ENCODE measurements at places on chromosomes 7 and 10.
A peak's percentile ranks its signal among the peaks of the same experiment; 100 is the strongest.

DNA sequence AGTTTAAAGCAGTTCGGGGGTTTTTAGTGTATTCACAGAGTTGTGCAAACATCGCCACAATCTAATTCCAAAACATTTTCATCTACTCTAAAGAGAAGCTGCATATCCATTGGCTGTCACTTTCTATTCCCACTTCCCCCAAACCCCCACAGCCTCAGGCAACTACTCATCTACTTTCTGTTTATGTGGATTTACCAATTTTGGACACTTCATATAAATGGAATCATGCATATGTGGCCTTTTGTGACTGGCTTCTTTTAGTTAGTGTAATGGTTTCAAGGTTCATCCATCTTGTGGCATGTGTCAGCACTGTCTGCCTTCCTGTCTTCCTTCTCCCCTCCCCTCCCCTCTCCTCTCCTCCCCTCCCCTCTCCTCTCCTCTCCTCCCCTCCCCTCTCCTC lies 78.5 kb upstream of the FZD1 start:
- no peaks in the 10 kb centered on the region for H3K27me3 ChIP-seq
- H3K4me3 ChIP-seq, result no peak overlapping the region
- no peaks in the 10 kb centered on the region for H3K36me3 ChIP-seq

GRCh38 chr7:124351950-124352349 lies 319.1 kb upstream of the TMEM229A start:
- H3K27me3 ChIP-seq, result no peaks in the 10 kb centered on the region
- H3K4me3 ChIP-seq, result no peak overlapping the region
- DNase-seq, result peak; percentile 11
- H3K27ac ChIP-seq, result no peak overlapping the region
- no peaks in the 10 kb centered on the region for H3K4me1 ChIP-seq

- H3K27ac ChIP-seq, result peak overlapping the region; percentile 53
- H3K4me3 ChIP-seq, result no peak overlapping the region
- no peaks in the 10 kb centered on the region for H3K36me3 ChIP-seq
- no peaks in the 10 kb centered on the region for H3K27me3 ChIP-seq
Observed at GRCh38 chr10:34526758-34527730, 288.1 kb downstream of the PARD3 start.

DNA sequence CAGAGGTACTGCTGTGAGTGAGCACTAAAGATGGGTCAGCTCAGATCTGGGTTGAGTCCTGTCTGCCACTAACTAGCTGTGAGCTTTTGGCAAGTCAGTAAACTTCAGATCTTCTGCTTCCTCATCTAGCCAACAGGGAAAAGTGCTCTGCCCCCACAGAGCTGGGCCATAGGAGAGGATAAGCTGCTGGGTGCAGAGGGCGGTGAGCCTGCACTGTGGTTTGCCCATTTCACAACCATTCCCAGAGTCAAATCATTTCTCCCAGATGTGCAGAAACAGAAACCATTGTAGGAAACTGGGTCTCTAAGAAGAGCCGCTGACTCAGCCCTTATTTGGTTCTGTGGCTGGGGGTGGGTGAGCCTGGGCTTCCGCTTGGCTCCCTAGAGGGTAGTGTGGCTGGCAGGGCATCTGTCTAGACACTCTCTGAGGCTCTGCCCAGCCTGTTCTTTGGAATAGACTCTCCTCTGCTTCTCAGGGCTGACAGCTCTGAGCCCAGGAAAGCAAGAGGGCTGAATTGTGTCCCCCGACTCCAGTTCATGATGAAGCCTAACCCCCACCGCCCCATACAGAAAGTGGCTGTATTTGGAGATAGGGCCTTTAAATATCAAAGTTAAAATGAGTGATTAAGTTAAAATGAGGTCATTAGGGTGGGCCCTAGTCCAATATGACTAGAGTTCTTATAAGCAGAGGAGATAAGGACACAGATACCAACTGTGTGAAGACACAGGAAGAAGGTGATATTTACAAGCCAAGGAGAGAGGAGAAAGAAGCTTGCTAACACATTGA lies 29.5 kb upstream of the ARHGAP22 start:
- peak overlapping the region; percentile 9 for H3K27ac ChIP-seq
- H3K27me3 ChIP-seq, result no peaks in the 10 kb centered on the region
- peak; percentile 50 for DNase-seq
- no peaks in the 10 kb centered on the region for H3K36me3 ChIP-seq
- peaks cover 26% of the 10 kb centered on the region for H3K4me1 ChIP-seq

GRCh38 chr7:102439963-102440795 lies 6.8 kb downstream of the ORAI2 start:
- DNase-seq, result peak; percentile 76
- no peaks in the 10 kb centered on the region for H3K27me3 ChIP-seq
- H3K4me1 ChIP-seq, result peaks cover 8% of the 10 kb centered on the region

GRCh38 chr10:55214608-55215007 lies 413.6 kb upstream of the PCDH15 start:
- H3K27ac ChIP-seq, result no peak overlapping the region
- H3K4me1 ChIP-seq, result no peaks in the 10 kb centered on the region
- no peak for DNase-seq
- H3K36me3 ChIP-seq, result no peaks in the 10 kb centered on the region
- no peak overlapping the region for H3K4me3 ChIP-seq

GRCh38 chr7:94687810-94688209 lies 31.9 kb upstream of the SGCE start:
- H3K4me1 ChIP-seq, result no peaks in the 10 kb centered on the region
- H3K36me3 ChIP-seq, result no peaks in the 10 kb centered on the region
- no peak for DNase-seq

DNA sequence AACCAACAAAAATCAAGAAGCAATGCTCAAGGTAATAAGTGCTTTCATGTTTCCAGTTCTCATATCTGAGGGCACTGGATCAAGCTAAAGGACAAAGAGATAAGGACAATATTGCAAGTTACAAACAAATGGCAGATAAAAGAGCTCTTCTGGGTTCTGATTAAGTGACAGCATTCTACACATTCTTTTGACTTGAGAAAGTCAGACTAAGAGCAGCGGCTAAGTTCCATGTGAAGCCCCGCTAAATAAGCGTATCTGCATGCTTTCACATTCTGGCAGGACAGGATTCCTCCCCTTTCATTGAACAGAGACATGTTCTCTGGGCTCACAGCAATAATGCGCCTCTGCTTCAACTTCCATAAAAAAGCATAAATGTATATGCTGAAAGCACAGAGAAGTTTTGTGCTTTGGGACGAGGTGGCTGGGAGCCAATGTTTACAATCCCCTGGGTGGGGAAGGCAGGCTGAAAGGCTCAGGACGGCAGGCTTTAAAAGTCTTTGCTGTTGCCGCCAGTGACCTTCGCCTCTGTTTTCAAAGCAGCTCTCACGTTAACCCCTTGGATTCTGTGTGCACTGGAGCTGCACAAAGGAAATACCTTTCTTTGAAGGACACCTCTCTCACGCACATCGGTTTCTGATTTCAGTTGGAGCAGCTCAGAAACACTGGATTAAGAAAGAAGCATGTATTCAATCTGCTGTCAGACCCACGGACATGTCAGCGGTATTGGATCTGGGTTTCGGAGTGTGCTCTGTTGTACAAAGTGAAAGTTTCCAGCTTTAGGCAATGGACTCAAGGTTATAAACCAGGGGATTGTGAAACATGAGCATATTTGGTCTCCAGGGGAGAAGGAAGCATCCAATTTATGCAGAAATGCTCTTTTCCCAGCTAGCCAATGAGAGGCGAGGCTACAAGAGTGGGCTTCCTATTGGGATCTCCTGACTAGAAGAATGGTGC lies 105.4 kb upstream of the FAM133B start:
- DNase-seq, result peak; percentile 27
- H3K36me3 ChIP-seq, result no peaks in the 10 kb centered on the region
- H3K27ac ChIP-seq, result peak overlapping the region; percentile 75
- H3K4me1 ChIP-seq, result peaks cover 50% of the 10 kb centered on the region
- no peaks in the 10 kb centered on the region for H3K27me3 ChIP-seq

- H3K36me3 ChIP-seq, result no peaks in the 10 kb centered on the region
- H3K4me1 ChIP-seq, result no peaks in the 10 kb centered on the region
- H3K27ac ChIP-seq, result no peak overlapping the region
- no peak for DNase-seq
Observed at GRCh38 chr10:63064706-63065105, 68.4 kb upstream of the NRBF2 start.

DNA sequence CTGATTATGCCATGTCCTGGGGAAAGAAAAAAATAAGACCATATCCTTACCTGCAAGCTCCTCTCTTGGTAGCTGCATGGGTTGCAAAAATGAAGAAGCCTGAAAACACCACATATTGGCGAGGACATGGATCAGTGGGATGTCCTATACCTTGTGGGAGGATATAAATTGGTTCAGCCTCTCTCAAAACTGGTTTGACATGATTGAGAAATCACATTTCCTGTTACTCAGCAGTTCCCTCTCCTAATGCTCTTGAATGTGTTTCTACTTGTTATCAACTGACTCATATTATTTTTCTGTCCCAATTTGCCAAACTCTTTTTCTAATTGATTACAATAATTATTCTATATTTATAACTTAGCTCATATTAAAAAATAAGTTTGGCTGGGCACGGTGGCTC lies 380.2 kb downstream of the EXOC4 start:
- no peak for DNase-seq
- H3K36me3 ChIP-seq, result no peaks in the 10 kb centered on the region
- H3K4me3 ChIP-seq, result no peak overlapping the region

DNA sequence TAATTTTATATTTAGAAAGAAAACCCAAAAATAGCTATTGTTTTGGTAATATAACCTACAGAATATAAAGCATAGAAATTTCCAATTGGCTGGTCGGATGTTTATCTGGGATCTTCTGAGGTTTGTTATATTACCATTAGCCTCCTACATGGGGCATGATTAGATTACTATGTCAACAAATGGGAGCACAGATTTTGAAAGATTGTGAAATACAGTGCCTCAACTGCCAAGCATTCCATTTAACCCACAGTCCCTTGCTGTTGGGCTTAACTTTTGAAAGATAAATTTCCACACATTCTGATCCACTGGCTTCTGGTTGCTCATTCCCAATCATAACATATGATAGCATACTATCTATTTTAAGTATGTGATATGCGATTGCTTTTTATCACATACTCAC lies 455.4 kb upstream of the C7orf33 start:
- H3K27me3 ChIP-seq, result peaks cover 6% of the 10 kb centered on the region
- H3K4me3 ChIP-seq, result no peak overlapping the region
- H3K27ac ChIP-seq, result no peak overlapping the region
- no peak for DNase-seq

GRCh38 chr7:76023002-76023401 lies 24.8 kb downstream of the STYXL1 start:
- H3K27me3 ChIP-seq, result no peaks in the 10 kb centered on the region
- no peaks in the 10 kb centered on the region for H3K36me3 ChIP-seq
- DNase-seq, result peak; percentile 24
- H3K27ac ChIP-seq, result no peak overlapping the region

- peaks cover 8% of the 10 kb centered on the region for H3K4me1 ChIP-seq
- H3K27me3 ChIP-seq, result no peaks in the 10 kb centered on the region
- no peak for DNase-seq
- H3K36me3 ChIP-seq, result peaks cover 47% of the 10 kb centered on the region
- H3K27ac ChIP-seq, result no peak overlapping the region
Observed at GRCh38 chr10:21689881-21690280, 155.8 kb downstream of the MLLT10 start.

GRCh38 chr7:42876182-42877068 lies 35.4 kb downstream of the C7orf25 start:
- peak; percentile 45 for DNase-seq
- H3K27ac ChIP-seq, result no peak overlapping the region
- H3K4me1 ChIP-seq, result no peaks in the 10 kb centered on the region
- no peaks in the 10 kb centered on the region for H3K36me3 ChIP-seq
- H3K4me3 ChIP-seq, result no peak overlapping the region

DNA sequence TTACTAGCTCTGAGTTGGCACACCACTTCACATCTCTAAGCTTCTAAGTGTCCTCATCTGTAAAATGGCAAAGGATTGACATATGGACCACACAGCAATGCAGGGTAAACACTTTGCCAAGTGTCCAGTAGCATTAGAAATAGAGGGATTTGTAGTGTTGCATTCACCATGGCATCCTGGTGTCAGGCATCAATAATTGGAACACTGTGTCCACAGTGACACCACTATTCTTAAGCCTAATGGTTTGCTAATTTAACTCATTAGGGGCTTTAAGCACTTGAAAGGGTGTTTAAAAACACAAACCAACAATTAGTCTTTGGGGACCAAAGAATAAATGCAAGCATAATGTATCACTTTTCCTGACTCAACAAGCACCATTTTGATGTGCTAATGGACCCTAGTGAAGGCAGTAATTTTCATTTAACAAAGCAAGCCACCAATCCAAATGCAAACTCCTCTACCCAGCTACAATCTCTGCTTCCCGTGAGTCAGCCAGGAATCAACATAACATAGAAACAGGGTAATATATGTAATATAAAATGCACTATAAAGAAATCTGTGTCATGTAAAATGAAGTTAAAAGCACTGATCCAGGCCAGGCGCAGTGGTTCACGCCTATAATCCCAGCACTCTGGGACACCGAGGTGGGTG lies 75.9 kb downstream of the FAM204A start:
- no peak for DNase-seq
- no peak overlapping the region for H3K4me3 ChIP-seq
- H3K27ac ChIP-seq, result no peak overlapping the region
- H3K4me1 ChIP-seq, result no peaks in the 10 kb centered on the region

GRCh38 chr7:98996150-98996552 lies 117.8 kb downstream of the TRRAP start:
- H3K4me3 ChIP-seq, result no peak overlapping the region
- H3K27ac ChIP-seq, result no peak overlapping the region
- no peaks in the 10 kb centered on the region for H3K4me1 ChIP-seq
- no peaks in the 10 kb centered on the region for H3K27me3 ChIP-seq
- no peak for DNase-seq

GRCh38 chr7:40700653-40701421 lies 566.0 kb downstream of the SUGCT start:
- H3K27ac ChIP-seq, result no peak overlapping the region
- no peaks in the 10 kb centered on the region for H3K36me3 ChIP-seq
- no peaks in the 10 kb centered on the region for H3K27me3 ChIP-seq
- H3K4me3 ChIP-seq, result no peak overlapping the region
- no peak for DNase-seq
- no peaks in the 10 kb centered on the region for H3K4me1 ChIP-seq

DNA sequence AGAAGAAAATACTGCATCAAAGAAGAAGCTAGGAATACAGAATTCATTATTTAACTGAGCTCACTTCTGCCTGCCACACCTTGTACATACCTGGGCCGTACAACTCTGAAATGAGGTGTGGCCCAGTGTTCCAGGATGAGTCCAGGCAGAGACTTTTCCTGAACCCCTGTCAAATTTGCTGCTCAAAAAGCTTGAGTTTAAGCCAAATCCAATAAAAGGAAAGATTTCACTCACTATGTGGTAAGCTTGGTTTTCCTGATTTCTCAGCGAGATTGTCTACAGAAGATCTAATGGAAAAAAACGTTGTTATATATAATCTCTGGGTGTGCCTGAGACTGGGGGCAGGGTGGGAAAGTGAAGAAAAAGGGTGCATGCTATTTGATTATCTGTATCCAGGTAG lies 72.1 kb upstream of the EGFR start:
- H3K4me1 ChIP-seq, result no peaks in the 10 kb centered on the region
- H3K4me3 ChIP-seq, result no peak overlapping the region
- H3K27ac ChIP-seq, result no peak overlapping the region
- no peaks in the 10 kb centered on the region for H3K27me3 ChIP-seq
- no peak for DNase-seq
- H3K36me3 ChIP-seq, result no peaks in the 10 kb centered on the region

GRCh38 chr10:51983481-51983880 lies 284.1 kb upstream of the CSTF2T start:
- DNase-seq, result no peak
- no peak overlapping the region for H3K4me3 ChIP-seq
- H3K27me3 ChIP-seq, result no peaks in the 10 kb centered on the region
- no peak overlapping the region for H3K27ac ChIP-seq

GRCh38 chr7:76185187-76185896 lies 16.4 kb upstream of the SRRM3 start:
- no peaks in the 10 kb centered on the region for H3K36me3 ChIP-seq
- peaks cover 4% of the 10 kb centered on the region for H3K27me3 ChIP-seq
- no peaks in the 10 kb centered on the region for H3K4me1 ChIP-seq
- H3K4me3 ChIP-seq, result no peak overlapping the region
